ENCODE measurements at places on chromosomes 2 and 18. TPM values are rescaled to one million over a fixed set of nuclear protein-coding genes. Genes with fewer than 3 reads are reported as not detected.

GRCh38 chr2:232418056-232418455, 11.4 kb downstream of the ALPG start:
- H3K4me3 ChIP-seq = no peak overlapping the region
- H3K27ac ChIP-seq = no peak overlapping the region
- DNase-seq = no peak
- peaks cover 48% of the 10 kb centered on the region for H3K27me3 ChIP-seq
- H3K36me3 ChIP-seq = no peaks in the 10 kb centered on the region

- no peaks in the 10 kb centered on the region for H3K27me3 ChIP-seq
- peaks cover 10% of the 10 kb centered on the region for H3K4me1 ChIP-seq
- DNase-seq = no peak
Observed at GRCh38 chr2:226902041-226902966, 66.5 kb downstream of the RHBDD1 start.

- peak overlapping the region; percentile 74 for H3K27ac ChIP-seq
- H3K4me1 ChIP-seq = no peaks in the 10 kb centered on the region
Observed at GRCh38 chr2:151410485-151410834, 758 bp downstream of the RIF1 start.

DNA sequence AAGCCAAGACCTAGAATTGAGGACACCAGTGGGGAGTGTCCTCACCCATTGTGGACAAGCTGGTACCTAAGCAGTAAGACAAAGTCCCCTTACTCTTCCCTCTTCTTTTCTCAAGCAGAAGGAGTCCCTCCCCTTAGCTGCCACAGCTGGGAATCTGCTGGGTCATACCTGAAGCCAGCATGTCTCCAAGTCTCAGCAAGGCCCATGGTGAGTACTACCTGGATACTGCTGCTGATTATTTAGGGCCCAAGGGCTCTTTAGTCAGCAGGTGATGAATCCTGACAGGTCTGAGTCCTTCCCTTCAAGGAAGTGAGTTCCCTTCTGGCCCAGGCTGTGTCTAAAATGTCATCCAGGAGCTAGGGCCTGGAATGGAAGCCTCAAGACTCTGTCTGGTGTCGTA, 198.6 kb upstream of the STK17B start:
- no peak for DNase-seq
- no peaks in the 10 kb centered on the region for H3K4me1 ChIP-seq
- H3K27ac ChIP-seq = no peak overlapping the region
- H3K4me3 ChIP-seq = no peak overlapping the region
- no peaks in the 10 kb centered on the region for H3K27me3 ChIP-seq

DNA sequence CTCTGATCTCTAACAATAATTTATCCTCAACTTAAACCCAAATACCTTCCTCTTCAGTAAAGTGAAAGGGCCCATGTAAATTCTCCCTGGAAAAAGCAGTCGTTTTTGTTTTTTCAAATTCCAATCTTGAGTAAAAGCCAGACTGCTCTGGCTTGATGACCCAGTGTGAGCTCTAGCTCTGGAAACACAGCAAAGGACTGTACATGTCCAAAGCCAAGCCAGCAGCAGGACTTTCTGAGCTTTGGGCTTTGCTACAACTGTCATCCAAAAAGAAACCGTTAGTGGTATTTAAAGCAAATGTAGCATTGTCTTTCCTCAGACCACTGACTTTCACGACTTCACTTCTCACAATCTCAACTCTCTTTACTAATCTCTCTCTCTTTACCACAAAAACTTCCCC, 25.4 kb downstream of the SH3YL1 start:
- no peaks in the 10 kb centered on the region for H3K36me3 ChIP-seq
- peak; percentile 8 for DNase-seq
- no peak overlapping the region for H3K4me3 ChIP-seq
- no peaks in the 10 kb centered on the region for H3K4me1 ChIP-seq

- peak; percentile 65 for DNase-seq
- no peaks in the 10 kb centered on the region for H3K36me3 ChIP-seq
- no peaks in the 10 kb centered on the region for H3K27me3 ChIP-seq
- no peak overlapping the region for H3K4me3 ChIP-seq
- H3K4me1 ChIP-seq = no peaks in the 10 kb centered on the region
Observed at GRCh38 chr2:197258580-197258979, 52.0 kb downstream of the ANKRD44 start.

- no peaks in the 10 kb centered on the region for H3K4me1 ChIP-seq
- no peak overlapping the region for H3K27ac ChIP-seq
- H3K4me3 ChIP-seq = no peak overlapping the region
- DNase-seq = no peak
- no peaks in the 10 kb centered on the region for H3K27me3 ChIP-seq
- no peaks in the 10 kb centered on the region for H3K36me3 ChIP-seq
Observed at GRCh38 chr18:32804134-32804888, 31.5 kb upstream of the KLHL14 start.

NT5DC4 gene
- total RNA-seq = not detected

LIMS2 gene
- 0.51 TPM for total RNA-seq

DNA sequence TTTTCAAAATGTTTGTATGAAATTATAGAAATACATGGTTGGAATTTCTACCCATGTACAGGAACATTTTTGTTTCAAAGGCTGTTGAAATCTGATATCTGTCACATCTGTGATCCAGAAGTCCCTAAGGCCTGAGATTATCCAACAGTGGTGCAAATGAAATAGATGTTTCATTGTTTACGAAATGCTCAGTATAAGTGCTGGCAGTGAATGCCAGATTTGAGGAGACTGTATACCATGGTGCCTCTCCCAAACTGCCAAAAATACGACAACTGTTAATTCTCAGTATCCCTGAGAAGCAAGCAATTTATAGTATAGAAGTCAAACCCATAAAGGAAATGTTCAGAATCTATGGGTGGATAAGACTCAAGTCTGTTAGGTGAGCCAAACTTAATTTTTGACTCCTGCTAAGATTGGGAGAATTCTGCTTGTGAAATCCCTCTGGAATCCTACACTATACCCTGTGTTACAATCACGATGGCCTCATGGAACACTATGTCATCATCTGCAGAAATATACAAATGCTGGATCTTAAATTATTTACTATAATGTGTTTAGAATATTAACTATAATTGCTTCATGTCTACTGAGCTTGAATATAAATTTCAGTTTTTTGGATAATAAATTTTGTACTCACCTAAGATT, 71.2 kb upstream of the DOCK10 start:
- no peak overlapping the region for H3K4me3 ChIP-seq
- H3K27me3 ChIP-seq = no peaks in the 10 kb centered on the region
- no peaks in the 10 kb centered on the region for H3K36me3 ChIP-seq
- H3K4me1 ChIP-seq = peaks cover 4% of the 10 kb centered on the region
- no peak for DNase-seq

RPRD1A gene
- 38.0 TPM for total RNA-seq

DNA sequence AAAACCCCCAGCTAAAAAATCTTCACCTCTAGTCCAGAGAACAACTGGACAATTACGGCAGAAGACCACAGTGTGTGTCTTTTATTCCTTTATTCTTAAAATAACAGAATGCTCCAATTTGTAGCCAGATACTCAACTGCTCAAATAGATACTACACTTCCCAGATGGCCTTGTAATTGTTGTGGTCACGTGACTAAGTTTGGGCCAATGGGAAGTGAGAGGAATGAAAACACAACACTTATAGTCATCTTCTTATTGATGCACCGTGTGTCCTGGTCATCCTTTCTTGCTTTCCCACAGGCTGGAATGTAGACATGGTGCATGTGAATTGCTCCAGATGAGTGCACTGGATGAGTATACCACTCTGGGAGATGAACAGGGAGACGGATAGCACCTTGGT, 145.1 kb downstream of the CDC42EP3 start:
- H3K4me3 ChIP-seq = no peak overlapping the region
- peaks cover 5% of the 10 kb centered on the region for H3K4me1 ChIP-seq
- no peaks in the 10 kb centered on the region for H3K27me3 ChIP-seq

GRCh38 chr2:213923543-213923942, 487.3 kb upstream of the VWC2L start:
- H3K4me3 ChIP-seq = no peak overlapping the region
- no peak overlapping the region for H3K27ac ChIP-seq
- no peaks in the 10 kb centered on the region for H3K36me3 ChIP-seq
- H3K4me1 ChIP-seq = no peaks in the 10 kb centered on the region

DNA sequence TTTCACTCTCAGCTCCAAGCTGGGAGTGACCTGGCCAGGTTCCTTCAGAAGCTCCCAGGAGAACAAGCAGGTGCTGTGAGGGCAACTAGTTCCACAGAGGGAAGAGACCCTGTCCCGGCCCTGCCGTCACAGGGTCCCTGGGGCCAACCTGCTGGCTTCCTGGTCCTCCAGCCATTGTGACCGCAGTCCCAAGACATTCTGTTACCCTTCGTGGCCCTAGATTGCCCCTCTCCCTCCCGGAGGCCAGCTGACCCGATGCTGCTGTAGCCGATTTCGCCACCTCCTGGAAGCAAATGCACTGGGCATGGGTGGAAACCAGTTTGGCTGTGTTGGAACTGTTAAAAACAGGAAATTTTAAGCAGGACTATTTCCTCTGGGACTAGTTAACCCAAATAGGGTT, 55.4 kb downstream of the EPAS1 start:
- peaks cover 14% of the 10 kb centered on the region for H3K36me3 ChIP-seq
- H3K27ac ChIP-seq = no peak overlapping the region
- no peak for DNase-seq
- peaks cover 2% of the 10 kb centered on the region for H3K4me1 ChIP-seq
- no peaks in the 10 kb centered on the region for H3K27me3 ChIP-seq
- no peak overlapping the region for H3K4me3 ChIP-seq

GRCh38 chr2:214311031-214311533, 99.8 kb upstream of the VWC2L start:
- no peak overlapping the region for H3K4me3 ChIP-seq
- no peaks in the 10 kb centered on the region for H3K36me3 ChIP-seq
- no peaks in the 10 kb centered on the region for H3K27me3 ChIP-seq

FAM124B gene
- total RNA-seq = not detected

- peaks cover 35% of the 10 kb centered on the region for H3K4me1 ChIP-seq
- H3K4me3 ChIP-seq = no peak overlapping the region
- H3K27ac ChIP-seq = no peak overlapping the region
- H3K36me3 ChIP-seq = no peaks in the 10 kb centered on the region
Observed at GRCh38 chr2:108634576-108635160, 84.6 kb upstream of the RANBP2 start.

DNA sequence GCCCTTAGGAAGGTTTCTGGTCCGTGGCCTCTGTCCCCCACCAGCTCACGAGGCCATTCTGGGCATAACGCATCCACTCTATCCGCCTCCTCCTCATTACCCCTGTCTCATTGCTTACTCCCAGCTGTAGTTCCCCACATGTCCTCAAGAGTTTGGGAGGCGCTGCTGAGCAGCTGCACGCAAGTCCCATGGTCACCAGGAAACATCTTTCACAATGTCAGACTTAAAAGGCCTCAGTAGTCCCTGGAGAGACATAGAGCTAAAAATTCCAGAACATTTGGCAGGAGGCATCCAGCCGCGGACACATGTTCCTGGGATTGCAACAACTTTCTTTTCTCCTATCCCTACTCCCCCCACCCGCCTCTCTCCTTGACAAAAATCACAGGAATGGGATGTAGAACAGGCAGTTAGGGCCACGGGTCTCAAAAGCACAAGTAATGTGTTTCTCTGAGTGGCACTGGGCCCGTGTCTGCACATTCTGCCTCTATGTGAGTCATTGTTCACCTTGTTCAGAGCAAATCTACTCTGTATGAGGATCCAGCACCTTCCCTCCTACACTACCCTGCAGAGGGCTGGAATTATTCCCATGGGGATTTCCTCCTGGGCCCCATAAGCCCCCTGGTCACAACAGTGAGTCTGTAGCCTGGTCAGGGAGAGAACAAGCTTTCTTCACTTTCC, 8.1 kb downstream of the LBH start:
- DNase-seq = peak; percentile 83
- peak overlapping the region; percentile 28 for H3K4me3 ChIP-seq
- H3K27me3 ChIP-seq = no peaks in the 10 kb centered on the region
- peak overlapping the region; percentile 63 for H3K27ac ChIP-seq
- H3K4me1 ChIP-seq = peaks cover 40% of the 10 kb centered on the region

DNA sequence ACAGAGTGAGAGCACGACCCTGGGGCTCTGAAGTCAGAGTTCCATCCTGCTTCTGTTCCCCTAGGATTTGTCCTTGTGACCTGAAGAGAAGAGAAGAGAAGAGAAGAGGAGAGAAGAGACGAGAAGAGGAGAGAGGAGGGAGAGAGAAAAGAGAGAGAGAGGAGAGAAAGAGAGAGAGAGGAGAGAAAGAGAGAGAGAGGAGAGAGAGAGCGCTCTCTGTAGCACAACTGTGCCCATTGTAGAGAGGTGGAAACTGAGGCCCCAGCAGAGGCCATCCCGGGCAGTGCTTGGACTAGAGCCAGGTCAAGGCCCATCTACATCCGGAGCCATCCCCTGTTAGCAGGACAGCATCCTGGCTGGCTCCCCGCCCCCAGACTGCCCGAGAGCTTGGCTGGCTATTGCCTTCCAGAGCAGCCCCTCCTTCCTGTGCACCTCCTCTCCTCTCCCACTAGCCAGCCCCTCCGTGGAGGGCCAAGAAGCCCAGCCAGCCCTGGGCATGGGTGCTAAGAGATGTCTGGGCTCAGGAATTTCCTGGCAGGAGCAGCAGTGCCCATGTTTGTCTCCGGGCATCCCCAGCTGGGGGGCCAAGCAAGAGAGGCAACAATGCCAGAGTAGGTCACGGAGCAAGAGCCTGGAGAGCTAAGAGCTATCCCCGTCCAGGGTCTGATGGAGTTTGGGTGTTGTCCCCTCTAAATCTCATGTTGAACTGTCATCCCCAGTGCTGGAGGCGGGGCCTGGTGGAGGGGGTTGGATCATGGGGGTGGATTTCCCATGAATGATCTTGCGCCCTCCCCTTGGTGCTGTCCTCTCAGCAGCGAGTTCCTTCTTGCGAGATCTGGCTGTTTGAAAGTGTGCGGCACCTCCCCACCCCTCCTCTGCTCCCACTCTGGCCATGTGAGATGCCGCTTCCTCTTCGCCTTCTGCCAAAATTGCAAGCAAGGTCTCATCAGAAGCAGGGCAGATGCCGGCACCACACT, 18.2 kb upstream of the GPR55 start:
- H3K36me3 ChIP-seq = no peaks in the 10 kb centered on the region
- no peaks in the 10 kb centered on the region for H3K4me1 ChIP-seq
- H3K4me3 ChIP-seq = no peak overlapping the region
- DNase-seq = peak; percentile 5

GRCh38 chr2:170567429-170567828, 147.7 kb upstream of the SP5 start:
- H3K27me3 ChIP-seq = no peaks in the 10 kb centered on the region
- no peak for DNase-seq
- H3K27ac ChIP-seq = no peak overlapping the region
- no peaks in the 10 kb centered on the region for H3K4me1 ChIP-seq

IL36RN gene
- not detected for total RNA-seq

ELOA2 gene
- total RNA-seq = not detected

DNA sequence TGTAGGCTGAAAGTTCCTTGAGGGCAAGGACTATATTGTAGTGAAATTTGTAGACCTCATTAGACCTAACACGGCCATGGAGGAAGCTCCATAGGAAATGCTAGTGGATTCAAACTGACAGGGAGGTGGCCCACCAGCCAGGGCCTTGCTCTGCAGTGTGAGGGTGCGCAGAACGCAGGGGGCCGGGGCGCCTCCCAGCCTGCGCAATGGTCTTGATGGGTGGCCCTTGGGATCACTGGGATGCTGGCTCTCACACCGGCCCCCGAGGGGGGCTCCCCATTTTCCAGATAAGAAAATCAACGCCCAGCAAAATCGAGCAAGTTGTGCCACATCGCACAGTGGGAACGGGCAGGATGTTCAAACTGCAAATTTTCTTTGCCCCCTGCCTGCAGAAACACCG, 655.4 kb downstream of the GALR1 start:
- H3K27me3 ChIP-seq = no peaks in the 10 kb centered on the region
- no peaks in the 10 kb centered on the region for H3K36me3 ChIP-seq
- no peak overlapping the region for H3K27ac ChIP-seq
- DNase-seq = no peak
- H3K4me3 ChIP-seq = no peak overlapping the region

GALNT14 gene
- total RNA-seq = 0.83 TPM
